Brain pericyte (primary cell): ENCODE measurements at places on chromosomes 12 and 14.

GRCh38 chr14:104800015-104800770 lies 708 bp upstream of the ZBTB42 start:
- no peak for DNase-seq

DNA sequence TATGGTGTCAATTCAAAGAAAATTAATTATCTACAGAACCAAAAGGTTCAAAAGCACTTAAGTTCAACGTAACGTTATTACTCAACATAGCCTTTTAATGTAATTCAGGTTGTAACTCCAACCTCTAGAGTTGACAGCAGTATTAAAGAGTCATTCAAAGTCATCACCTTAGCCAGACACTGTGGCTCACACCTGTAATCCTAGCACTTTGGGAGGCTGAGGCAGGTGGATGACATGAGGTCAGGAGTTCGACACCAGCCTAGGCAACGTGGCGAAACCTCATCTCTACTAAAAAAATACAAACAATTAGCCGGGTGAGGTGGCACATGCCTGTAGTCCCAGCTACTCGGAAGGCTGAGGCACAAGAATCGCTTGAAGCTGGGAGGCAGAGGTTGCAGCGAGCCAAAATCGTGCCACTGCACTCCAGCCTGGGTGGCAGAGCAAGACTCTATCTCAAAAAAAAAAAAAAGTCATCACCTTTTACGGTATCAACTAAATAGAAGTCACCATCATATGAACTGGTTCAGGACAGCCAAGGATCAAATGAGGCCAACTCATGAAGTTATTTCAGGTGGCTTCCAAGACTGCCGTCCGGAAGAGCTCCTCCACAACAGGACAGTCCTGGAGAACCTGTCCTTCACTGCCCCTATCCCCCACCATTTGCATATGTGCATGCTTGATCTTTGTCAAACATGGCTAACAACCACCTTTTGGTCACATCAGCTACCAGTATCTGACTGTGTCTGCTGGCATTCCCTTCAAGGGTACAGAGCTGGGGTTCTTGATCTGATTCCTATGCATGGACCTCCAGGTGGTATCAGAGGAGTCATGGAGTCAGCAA lies 4.2 kb downstream of the PPTC7 start:
- no peak for DNase-seq

- DNase-seq = no peak
Observed at GRCh38 chr12:4133636-4134447, 139.7 kb upstream of the CCND2 start.

- no peak for DNase-seq
Observed at GRCh38 chr12:105109465-105110212, 2.1 kb downstream of the WASHC4 start.

DNA sequence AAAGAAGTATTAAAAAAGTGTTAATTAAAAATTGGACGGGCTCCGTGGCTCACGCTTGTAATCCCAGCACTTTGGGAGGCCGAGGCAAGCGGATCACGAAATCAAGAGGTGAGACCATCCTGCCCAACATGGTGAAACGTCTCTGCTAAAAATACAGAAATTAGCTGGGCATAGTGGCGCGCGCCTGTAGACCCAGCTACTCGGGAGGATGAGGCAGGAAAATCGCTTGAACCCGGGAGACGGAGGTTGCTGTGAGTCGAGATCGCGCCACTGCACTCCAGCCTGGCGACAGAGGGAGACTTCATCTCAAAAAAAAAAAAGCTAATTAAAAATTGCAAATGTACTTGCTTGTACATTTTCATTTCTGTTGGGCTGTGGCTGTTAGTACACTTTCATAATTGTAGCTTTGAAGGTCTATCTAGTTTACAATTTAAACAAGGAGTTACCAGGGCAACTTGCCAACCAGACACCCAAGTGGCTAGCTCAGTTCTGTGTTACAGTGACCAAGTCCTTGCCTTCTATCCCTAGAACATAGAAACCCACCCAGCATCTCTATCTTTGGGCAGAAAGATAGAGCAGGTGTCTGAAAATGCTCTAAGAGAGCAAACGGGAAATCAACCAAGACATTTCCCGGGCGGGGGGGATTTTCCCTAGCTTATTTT lies 1.2 kb downstream of the COA8 start:
- DNase-seq = no peak

GRCh38 chr12:41151793-41152192 lies 36.3 kb upstream of the PDZRN4 start:
- no peak for DNase-seq

DNA sequence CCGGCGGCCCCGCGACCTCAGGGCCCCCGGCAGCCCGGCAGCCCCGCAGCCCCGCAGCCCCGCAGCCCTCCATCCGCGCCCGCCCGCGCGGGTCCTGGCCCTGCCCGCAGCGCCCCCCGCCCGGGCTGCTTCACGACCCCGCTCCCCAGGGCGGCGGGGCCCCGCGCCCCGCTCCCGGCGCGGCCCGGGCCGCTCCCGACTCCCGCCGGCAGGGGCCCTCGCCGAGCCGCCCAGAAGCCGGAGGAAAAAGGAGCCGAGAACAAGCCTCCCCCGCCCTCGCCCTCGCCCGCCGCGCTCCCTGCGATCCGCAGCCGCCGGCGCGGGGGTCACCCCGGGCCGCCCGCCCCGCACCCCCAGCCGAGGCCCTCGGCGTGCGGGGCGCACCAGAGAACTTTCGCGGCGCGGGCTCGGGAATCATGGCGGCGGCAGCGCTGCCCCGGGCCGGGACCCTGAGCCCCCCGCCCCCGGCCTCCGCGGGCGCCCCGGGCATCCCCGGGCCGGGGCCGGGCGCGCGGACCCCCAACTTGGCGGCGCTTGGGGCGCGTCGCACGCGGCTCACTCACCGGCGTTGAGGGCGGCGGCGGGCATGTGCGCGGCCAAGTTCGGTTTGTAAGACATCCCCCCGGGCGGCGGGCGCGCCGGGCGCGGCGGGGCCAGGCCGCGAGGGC lies 521 bp downstream of the CDK2AP1 start:
- DNase-seq = no peak

- DNase-seq = no peak
Observed at GRCh38 chr12:117857632-117858612, 110.9 kb downstream of the KSR2 start.

- no peak for DNase-seq
Observed at GRCh38 chr12:102722147-102722546, 194.9 kb downstream of the PAH start.

GRCh38 chr12:111598637-111599452 lies at the start of gene ATXN2:
Gene ATXN2 (minus strand): TSS chr12:111599315. CDS start chr12:111599034, 281 bp downstream.
- no peak for DNase-seq

DNA sequence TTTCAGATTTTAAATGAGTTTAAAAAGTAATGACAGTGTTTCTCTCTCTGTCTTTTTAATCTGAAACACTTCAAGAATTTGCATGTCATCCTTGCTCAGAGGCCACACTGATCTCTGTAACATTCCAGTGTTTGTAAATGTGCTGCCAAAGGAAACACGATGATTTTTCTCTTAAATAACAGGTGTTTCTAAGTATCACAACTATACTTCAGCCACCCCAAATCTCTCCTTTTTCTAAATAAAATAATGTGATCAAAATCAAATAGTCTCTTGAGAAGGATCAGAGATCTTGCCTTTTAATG lies 3.3 kb upstream of the GALC start:
- no peak for DNase-seq

- DNase-seq = no peak
Observed at GRCh38 chr12:45051572-45052125, 750 bp upstream of the DBX2 start.

DNA sequence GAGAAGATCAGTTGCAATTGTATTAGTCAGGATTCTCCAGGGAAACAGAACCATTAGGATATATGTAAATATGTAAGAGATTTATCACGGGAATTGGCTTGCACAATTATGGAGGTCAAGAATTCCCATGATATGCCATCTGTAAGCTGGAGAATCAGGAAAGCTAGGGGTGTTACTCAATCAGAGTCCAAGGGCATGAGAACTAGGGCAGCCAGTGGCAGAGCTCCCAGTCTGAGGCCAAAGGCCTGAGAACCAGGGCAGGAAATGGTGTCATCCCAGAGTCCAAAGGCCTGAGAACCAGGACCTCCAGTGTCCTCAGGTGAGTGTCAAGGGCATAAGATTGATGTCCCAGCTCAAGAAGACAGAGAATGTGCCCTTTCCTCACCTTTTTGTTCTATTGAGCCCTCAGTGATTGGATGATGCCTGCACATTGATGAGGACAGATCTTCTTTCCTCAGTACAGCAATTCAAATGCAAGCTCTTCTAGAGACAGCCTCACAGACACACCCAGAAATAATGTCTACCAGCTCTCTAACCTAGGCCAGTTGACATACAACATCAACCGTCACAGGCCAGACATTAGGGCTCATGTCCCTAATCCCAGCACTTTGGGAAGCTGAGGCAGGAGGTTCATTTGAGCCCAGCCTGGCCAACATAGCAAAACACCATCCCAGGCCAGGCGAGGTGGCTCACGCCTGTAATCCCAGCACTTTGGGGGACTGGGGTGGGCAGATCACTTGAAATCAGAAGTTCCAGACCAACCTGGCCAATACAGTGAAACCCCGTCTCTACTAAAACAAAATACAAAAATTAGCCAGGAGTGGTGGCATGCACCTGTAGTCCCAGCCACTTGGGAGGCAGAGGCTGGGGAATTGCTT lies 34.9 kb upstream of the ZNF740 start:
- DNase-seq = no peak

- DNase-seq = no peak
Observed at GRCh38 chr14:104876251-104876699, 11.2 kb downstream of the CEP170B start.

- no peak for DNase-seq
Observed at GRCh38 chr12:108730365-108731104, 783 bp downstream of the CORO1C start.

GRCh38 chr12:34298971-34299801 lies 276.9 kb downstream of the ALG10 start:
- DNase-seq = no peak

GRCh38 chr12:4939418-4940023 lies 29.8 kb downstream of the KCNA1 start:
- no peak for DNase-seq

DNA sequence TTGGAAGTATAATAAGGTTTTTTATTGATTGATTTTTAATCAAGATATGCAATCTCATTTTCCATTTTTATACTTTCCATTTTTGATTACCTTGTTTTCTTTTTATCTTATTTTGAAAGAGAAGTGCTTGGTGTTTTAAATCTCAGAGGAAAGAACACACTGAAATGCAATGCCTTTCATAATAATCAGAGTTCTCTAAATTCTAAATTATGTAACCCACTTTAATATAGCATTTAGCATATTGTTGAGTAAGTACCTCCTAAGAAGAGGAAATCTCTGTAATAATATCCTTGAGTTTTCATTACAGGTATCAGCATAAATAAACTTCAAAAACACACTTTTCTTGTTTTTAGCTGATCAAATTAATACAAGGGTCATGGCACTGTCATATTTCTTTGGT lies 96.9 kb downstream of the GTF2A1 start:
- no peak for DNase-seq

DNA sequence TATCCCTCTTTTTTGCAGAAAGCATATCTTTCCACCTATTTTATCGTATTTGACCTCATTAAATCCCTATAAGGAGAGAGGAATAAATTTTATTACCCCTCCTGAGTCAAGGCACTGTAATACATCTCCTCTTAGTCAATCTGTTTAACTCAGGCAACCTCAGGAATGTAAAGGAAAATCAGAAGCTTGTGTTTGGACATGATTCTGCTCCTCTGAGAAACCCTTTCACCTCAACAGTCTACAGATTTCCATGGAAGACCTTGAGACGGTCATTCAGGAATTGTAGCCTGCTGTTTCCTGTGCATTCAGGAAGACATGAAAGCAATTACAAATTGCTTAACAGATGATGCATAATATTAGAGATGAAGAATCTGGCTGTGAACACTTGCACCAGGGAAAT lies 360.8 kb downstream of the PAWR start:
- DNase-seq = no peak

- DNase-seq = no peak
Observed at GRCh38 chr14:34837801-34838322, 37.3 kb downstream of the BAZ1A start.

GRCh38 chr12:75471902-75472890 lies 8.4 kb upstream of the GLIPR1 start:
- no peak for DNase-seq

- no peak for DNase-seq
Observed at GRCh38 chr14:61705017-61705416, 9.7 kb downstream of the HIF1A start.

- DNase-seq = no peak
Observed at GRCh38 chr14:76509311-76509710, 133.4 kb downstream of the ESRRB start.

DNA sequence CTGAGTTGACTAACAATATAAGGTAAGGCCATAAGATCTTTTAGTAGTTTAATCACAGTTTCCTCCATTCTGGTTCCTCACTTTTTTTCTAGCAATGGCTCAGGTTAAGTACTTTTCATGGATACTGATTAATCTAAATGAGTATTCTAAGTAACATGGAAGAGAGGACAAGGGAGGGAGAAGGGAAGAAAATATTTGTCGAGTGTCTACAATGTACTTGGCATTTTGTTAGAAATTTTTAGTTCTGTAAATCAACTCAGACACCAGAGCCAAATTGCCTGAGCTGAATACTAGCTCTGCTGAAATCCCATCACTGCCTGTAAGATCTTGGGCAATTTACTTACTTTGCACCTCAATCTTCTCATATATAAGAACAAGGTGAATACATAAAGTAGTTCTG lies 20.2 kb downstream of the RERG start:
- DNase-seq = no peak

GRCh38 chr14:83972631-83973030 lies 1557.3 kb upstream of the FLRT2 start:
- DNase-seq = no peak

DNA sequence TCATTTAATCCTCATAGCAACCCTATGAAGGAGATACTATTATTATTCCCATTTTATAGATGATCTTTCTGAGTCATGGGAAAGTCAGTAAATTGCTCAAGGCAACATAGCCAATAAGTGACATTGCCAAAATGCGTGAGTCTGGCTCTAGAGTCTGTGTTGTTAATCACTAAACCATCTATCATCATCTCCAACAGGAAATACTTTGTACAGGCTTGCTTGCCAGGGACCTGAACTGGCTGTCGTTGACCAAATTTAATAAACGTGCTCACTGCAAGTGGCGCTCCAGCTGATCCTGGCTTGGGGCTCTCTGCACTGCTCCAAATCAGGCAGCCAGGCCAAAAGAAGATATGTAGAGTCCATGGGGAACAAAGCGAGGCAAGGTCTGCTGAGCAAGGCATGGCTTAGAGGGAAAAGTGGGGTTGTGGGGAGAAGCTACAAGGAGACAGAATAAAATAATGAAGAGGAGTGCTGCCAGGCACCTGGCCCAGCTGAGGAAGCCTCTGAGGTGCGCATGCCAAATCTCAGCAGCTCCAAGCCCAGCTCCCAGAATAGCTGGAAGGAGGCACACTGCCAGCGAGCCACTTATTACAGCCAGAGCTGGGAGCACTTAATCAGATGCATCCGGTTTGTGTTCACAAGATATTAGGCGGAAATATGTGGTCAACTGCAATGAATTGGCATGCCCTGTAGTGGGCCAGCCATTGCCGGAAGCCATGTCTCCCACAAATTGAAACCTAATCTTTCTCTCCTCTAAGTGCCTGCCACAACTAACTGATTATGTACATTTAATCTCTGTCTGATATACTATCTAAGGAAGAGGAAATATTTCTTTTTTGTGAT lies 43.3 kb upstream of the PTPRO start:
- no peak for DNase-seq

- no peak for DNase-seq
Observed at GRCh38 chr14:60485598-60486251, at the start of gene C14orf39. Gene C14orf39 (minus strand): TSS chr14:60486063. CDS start chr14:60485078, 985 bp downstream.

- DNase-seq = no peak
Observed at GRCh38 chr12:112564160-112564784, 145.5 kb downstream of the PTPN11 start.
